Uterus (tissue), 4 donors: ENCODE measurements at places on chromosomes 3 and 15. TPM values are rescaled to one million over a fixed set of nuclear protein-coding genes. Genes with fewer than 3 reads are reported as not detected.

Gene SPINT1
- total RNA-seq = 38.1 TPM

- DNase-seq = no peak
Observed at GRCh38 chr3:170200987-170201386, 19.5 kb upstream of the PHC3 start.

Gene TTLL13
- total RNA-seq = not detected

Gene TP63
- not detected for total RNA-seq

Gene TUSC7
- total RNA-seq = not detected

Gene LMAN1L
- total RNA-seq = not detected

- no peak for DNase-seq
Observed at GRCh38 chr3:171342200-171342599, 118.0 kb downstream of the TNIK start.

Gene NUSAP1
- total RNA-seq = 101 TPM

GRCh38 chr15:58593870-58594269 is 155.6 kb downstream of the ADAM10 start:
- no peak for DNase-seq

Gene LSAMP
- total RNA-seq = 25.8 TPM

Gene KNG1
- not detected for total RNA-seq

- DNase-seq = peak; percentile 93
Observed at GRCh38 chr3:39177708-39178332, 14.6 kb downstream of the XIRP1 start.

Gene UBA3
- 122 TPM for total RNA-seq

Gene C3orf70
- 15.7 TPM for total RNA-seq

Gene GOLGA8R
- total RNA-seq = 5.3 TPM

GRCh38 chr3:185439745-185440466 is 58.9 kb downstream of the TMEM41A start:
- DNase-seq = no peak

DNA sequence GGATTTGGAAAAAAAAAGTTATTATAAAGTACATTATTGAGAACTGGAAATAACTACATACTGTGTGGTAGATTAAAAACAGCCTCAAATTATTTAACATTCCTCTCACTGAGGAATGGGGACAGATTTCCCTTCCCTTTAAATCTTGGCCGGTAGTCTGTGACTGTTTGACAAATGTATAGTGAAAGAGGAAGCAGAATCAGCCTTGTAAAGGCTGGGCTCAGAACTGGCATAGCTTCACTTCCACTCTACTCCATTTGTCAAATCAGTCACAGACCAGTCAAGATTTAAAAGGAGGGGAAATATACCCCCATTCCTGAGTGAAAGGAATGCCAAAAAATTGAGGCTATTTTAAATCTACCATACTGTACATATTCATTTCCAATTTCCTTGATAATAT is 18.2 kb upstream of the B4GALT4 start:
- DNase-seq = no peak

DNA sequence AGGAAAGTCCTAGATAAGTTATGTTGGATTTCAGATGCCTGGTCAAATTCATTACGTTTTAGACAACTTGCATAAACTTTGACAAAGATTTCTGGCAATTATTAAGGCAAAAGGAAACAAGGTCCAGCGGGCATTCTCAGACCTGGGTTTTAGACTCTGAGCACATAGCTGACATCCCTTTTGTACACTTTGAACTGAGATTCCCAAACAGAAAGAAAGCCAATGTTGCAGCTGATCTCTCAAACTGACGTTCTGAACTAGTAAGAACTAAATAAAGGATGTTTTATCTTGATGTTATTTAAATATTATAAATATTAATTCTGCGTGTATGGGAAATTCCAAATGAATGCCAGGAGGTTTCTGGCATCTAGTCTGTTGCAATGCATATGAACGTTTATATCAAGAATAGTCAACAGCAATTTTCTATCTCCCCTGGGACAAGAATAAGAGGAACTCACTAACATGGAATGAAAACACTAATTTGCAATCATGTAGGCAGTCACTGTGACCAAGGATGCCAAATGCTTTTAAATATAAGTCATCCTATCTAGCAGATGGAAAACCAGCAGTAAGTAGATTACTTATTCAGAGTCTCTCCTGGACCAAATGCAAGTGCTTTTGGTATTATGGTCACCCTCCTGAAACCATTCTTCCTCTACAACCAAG is 202.1 kb downstream of the GREM1 start:
- no peak for DNase-seq

DNA sequence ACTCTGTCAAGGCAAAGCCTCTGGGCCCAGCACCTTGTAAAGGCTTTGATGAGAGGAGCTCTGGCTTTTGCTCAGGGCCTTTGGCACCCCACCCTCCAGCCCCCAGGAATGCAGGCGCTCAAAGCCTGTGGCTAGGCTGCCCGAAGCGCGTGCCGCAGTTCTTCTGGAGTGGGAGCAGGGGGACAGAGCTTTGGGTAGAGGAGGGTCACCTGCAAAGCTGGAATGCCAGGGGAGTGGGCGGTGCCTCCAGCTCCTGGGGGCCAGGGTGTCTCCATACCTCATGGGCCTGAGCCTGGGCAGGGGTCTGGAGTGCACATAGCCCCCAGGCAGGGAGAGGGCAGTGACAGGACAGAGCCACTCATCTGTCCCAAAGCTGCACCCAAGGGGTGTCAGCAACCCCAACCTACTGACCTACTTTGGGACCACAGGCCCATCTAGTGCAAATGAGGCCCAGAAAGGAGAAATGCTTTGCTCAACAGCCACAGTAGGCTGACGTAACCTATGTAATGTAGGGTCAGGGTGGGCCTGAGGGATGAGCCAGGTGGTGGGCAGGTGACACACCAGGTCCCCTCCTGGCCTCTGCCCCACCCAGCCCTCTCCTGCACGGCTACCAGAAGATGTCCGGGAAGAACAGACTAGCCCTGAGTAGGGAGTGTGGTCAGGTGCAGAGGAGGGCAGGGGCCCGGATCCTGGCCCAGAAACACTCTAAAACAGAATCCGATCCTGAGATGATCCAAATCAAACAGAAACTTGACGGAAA is 2.2 kb upstream of the CALML4 start:
- DNase-seq = no peak

GRCh38 chr3:62325896-62326295 is 47.5 kb downstream of the FEZF2 start:
- DNase-seq = no peak

DNA sequence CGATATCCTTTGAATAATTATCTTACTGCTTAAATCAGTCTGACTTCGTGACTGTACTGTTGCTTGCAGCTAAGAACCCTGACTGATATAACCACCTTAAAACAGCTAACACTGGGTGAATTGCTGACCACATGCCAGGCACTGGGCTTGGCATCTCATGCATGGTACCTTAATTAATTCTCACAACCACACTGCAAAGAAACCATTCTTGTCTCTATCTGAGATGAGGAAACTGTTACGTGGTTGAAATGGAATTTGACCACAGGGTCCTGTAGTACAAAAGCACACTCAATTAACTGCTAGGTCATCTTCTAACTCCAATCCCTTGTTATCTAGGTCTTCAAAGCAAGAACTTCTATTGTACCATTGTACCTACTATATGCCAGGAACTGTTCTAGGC is 92.7 kb upstream of the PRICKLE2 start:
- DNase-seq = no peak

Gene CLDN16
- total RNA-seq = 0.58 TPM

Gene REC114
- total RNA-seq = not detected

GRCh38 chr3:181174676-181175233 is 185.2 kb upstream of the DNAJC19 start:
- no peak for DNase-seq

DNA sequence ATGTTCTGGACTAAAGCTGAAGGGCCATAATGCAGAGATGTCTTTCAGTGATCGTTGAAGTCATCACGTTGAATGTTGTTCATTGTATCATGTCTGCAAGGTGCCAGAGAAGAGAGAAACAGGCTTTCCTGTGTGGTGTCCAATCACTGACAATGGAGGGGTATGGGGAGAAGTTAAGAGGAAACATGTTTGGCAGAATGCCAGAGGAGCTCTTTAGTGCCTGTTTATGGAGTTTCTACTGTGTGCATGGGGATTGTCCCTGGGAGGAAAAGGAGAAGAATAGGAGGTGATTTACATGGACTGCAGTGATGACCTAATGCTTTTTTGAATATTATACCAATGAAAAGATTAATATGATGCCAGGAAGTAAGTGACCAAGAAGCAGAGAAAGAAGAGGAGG is 11.7 kb downstream of the SCAANT1 start:
- no peak for DNase-seq

GRCh38 chr3:30948426-30948825 is 54.0 kb upstream of the GADL1 start:
- no peak for DNase-seq
